H54 (cell line): ENCODE measurements at places on chromosomes 2 and 18.

DNA sequence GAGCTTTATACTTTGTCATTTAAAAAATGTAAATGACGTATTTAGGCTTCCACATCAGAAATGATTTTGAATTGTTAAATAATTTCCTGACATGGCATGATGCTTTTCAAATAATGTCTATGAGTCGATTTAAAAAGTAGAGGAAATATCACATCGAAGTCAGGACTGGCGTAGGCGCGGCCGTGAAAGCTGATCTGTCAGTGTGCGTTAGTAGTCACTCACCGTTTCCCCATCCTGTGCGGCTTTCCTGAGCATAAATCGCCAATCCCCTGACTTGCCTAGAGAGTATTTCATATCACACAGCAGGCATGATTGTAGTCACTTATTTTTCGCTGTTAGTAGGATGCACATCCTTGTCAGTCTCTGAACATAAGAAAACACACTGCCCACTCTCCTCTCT, 843.1 kb downstream of the SOCS6 start:
- DNase-seq: no peak

- no peak for DNase-seq
Observed at GRCh38 chr2:108633409-108633808, 85.9 kb upstream of the RANBP2 start.

- no peak for DNase-seq
Observed at GRCh38 chr2:210536973-210537650, 19.3 kb upstream of the CPS1 start.

GRCh38 chr2:221569425-221569845, 2.7 kb downstream of the EPHA4 start:
- no peak for DNase-seq

- DNase-seq: no peak
Observed at GRCh38 chr2:190443778-190444481, 35.8 kb downstream of the MFSD6 start.

DNA sequence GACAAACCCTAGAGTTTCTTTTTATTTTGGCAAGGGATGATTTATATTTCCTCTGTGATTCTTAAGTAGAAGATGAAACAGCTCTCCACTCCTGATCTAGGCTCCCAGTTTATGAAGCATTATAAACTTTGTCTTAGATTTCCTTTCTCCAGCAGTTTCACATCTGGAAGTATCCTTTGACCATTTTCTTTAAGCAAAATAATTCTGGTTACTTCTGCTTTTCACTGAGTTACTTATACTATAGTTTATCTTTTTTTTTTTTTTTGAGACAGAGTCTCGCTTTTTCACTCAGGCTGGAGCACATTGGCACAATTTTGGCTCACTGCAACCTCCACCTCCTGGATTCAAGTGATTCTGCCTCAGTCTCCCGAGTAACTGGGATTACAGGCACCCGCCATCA, 45.5 kb downstream of the KCMF1 start:
- DNase-seq: no peak
